ENCODE measurements at places on chromosomes 3 and 15.

GRCh38 chr3:112496366-112497067, 2.8 kb downstream of the BTLA start:
- DNase-seq, result no peak

- DNase-seq, result no peak
These were observed 1.4 kb upstream of the NSMCE3 start for GRCh38 chr15:29270976-29271375.

DNA sequence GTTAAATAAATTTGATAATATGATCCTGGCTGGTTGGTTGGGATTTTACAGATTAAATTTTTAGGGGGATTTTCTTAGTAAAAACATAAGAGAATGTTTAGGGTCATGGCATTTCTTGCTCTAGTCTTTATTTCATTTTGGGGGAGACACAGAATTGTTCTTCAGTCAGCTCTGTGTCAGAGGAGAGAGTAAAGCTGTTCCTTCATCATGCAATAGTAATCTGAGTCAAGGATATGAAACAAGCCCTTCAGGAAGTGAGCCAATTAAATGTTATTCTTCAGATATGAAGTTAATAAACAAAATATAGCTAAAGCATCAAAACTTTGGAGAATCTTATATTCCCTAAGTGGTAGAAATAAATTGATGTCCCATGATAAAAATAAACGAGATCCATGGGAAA, 22.9 kb upstream of the SLC4A7 start:
- no peak for DNase-seq

DNA sequence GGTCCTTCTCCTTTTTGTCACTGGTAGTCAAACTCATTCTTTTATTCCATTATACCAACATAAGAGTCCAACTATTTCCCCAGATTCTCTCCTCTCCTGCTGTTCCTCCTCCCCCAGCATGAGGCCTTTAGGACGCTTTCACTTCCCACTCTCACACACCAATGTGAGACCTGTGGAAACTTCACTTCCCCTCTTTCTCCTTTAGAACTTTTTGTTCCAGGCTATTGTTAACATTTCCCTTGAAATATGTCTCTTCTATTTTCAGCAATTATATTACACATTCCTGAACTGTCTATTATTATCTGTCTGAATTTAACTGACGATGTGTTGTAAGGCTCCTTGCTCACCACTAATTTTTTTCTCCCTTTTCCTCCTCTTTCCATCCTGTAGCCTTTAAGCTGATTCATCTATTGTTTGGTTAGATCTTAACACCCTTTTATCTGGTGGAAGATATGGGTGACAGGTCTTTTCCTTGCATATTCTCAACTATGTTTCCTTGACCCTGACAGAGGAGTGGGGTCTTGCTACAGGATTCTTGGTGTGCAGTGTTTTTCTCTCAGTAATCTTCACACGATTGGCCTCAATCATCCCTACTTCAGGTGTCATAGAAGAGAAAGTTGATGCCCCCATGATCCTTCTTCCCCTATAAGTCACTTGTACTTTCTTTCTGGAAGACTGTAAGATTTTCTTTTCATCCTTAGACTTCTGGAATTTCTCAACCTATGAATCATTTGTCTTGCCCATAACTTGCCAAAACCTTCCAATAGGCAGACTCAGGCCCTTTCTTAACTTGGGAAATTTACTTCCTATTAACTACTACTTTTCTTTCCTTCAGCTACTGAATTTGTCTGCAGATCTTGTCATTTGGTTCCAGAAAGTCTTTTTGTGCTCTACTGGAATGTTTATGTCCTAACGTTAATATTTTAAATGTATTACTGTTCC, 5.9 kb downstream of the CYP19A1 start:
- no peak for DNase-seq

- DNase-seq, result peak; percentile 16
These were observed 1.0 kb downstream of the KAT2B start for GRCh38 chr3:20041197-20041780.

DNA sequence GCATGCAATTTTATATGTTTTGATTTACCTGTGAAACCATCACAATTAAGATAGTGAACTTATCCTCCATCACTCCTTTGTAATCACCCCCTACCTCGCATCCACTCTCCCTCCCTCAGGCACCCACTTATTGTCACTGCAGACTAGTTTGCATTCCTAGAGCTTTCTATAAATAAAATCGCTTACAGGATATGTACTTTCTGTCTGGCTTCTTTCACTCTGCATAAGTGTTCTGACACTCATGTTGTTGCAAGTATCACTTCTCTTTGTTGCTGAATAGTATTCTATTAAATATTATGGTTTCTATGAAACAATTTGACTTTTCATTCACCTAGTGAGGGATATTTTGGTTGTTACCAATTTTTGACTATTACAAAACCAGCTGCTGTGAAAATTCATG, 139.3 kb downstream of the RSRC1 start:
- no peak for DNase-seq

DNA sequence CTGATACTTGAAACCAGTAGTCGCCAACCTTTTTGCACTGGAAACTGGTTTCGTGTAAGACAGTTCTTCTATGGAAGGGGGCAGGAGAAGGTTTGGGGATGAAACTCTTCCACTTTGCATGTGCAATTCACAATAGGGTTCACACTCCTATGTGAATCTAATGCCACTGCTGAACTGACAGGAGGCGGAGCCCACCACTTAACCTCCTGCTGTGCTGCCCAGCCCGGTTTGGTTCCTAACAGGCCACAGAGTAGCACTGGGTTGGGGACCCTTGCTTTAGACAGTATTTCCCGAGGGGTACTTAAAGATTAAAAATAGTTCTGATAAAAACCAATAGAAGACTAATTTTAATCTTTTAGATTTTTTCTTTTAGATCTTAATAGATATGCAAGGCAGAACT, 11.1 kb downstream of the TFG start:
- DNase-seq, result no peak

- no peak for DNase-seq
These were observed 68.8 kb downstream of the AQR start for GRCh38 chr15:34900748-34901147.

DNA sequence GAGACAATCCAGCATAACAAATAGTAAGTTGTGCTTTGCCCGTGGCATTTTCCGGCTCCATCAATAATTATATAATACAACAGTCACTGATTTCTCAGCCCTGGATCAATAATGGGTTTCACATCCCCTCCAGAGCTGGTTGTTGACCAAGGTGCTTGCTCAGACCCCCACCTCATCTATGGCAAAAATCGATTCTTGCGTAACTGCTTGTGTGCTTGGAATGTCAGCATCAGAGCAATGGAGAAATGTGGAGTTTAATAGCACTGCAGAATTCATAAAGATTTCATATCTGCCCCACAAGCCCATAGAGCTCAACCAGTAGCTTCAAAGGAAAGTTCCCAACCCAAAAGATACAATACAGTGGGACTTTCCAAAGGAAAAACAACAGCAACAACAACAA, 1098.5 kb downstream of the IGSF11 start:
- DNase-seq, result no peak

- DNase-seq, result no peak
These were observed 77.5 kb upstream of the CADM2 start for GRCh38 chr3:84881288-84881687.

- DNase-seq, result no peak
These were observed 41.2 kb upstream of the SLC6A11 start for GRCh38 chr3:10774825-10775224.

DNA sequence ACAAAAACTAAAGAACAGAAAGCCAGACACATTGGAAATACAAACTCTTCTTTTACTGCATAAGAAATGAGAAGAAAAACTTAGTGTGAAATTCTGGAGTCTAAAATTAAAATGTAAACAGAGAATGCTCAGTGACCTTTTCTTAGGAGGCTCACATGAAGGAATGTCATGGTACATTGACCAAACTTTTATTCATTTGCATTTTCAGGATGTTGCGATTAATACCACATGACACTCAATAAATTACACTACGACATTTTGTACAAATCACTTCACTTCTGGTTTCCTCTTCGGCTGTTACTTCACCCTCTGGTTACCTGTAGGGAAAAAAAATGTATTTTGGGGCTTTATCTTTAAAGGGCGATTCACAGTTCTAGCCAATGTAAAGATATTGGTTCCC, 56.4 kb upstream of the ACTC1 start:
- DNase-seq, result no peak

GRCh38 chr3:127264292-127264691, 23.6 kb downstream of the PRR20G start:
- no peak for DNase-seq

- no peak for DNase-seq
These were observed 380.6 kb upstream of the RBMS3 start for GRCh38 chr3:28900301-28900700.

DNA sequence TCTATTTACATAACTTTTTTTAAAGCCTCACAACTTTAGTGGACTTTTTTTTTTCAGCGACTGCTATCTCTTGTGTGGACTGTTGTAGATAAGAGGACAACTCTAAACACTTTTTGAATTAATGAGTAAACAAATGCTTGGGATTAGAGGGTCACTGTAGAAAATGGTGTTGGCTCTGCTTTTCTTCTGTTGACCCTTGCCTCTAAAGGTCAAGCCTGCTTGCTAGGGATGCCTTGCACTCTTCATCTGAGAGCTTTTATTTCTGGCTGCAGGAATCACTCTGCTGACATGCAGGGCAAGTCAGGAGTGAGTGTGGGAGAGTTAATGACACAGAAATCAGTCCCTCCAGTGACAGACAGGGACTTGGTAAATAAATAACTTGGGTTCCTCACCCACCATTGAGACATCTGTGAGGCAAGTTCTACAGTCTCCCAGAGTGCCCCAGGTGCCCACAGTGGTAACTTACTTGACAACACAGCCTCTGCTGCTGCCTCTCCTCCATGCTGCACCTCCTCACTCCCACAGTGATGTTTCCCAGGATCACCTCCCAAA, 390.1 kb downstream of the IL20RB start:
- no peak for DNase-seq

DNA sequence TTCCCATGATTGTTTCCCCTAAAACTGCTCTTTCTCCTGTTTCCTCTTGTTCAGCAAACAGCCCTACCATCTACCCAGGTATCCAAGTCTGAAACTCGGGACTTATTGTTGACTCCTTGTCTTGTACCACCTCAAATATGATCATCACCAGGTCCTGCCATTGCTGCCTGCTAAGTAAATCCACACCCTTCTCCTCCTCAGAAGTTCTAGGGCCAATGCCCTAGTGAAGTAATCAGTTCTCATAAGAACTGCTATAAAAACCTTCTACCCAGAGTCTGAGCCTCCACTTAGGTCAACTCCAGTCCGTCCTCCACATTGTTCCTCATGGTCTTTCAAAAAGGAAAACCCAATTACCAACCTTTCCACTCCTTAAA, 77.0 kb upstream of the IL12A start:
- no peak for DNase-seq

GRCh38 chr3:105634708-105635107, 234.1 kb downstream of the CBLB start:
- DNase-seq, result no peak

GRCh38 chr15:72382146-72382545, 6.3 kb upstream of the HEXA start:
- DNase-seq, result no peak

GRCh38 chr3:112128843-112129727, 4.0 kb downstream of the GCSAM start:
- DNase-seq, result no peak
